Smooth muscle cell of the umbilical artery (primary cell): ENCODE measurements at places on chromosomes 1 and 21. TPM values are rescaled to one million over a fixed set of nuclear protein-coding genes. Genes with fewer than 3 reads are reported as not detected.

The SPAG17 gene
- 0.05 TPM in 1 of 2 replicates, not detected in the other for total RNA-seq

The PWP2 gene
- total RNA-seq: 4.8 and 6.7 TPM in 2 replicates

The ZBTB8B gene
- total RNA-seq: under 0.01 TPM in 2 replicates

The CFHR2 gene
- total RNA-seq: not detected in 2 replicates

The SIKE1 gene
- 57.0 and 62.7 TPM in 2 replicates for total RNA-seq

The EDN2 gene
- total RNA-seq: not detected in 2 replicates

The AK2 gene
- total RNA-seq: 156 and 167 TPM in 2 replicates

The CLCNKB gene
- total RNA-seq: 0.09 and 0.30 TPM in 2 replicates

The CNTN2 gene
- not detected in 2 replicates for total RNA-seq

The DRAXIN gene
- total RNA-seq: under 0.01 and 1.2 TPM in 2 replicates
